ENCODE measurements at places on chromosomes 3 and 15.

GRCh38 chr3:72347819-72348319 lies 500.4 kb downstream of the SHQ1 start:
- DNase-seq = no peak

GRCh38 chr3:8767667-8768363 lies 1.6 kb downstream of the OXTR start:
- DNase-seq = no peak

DNA sequence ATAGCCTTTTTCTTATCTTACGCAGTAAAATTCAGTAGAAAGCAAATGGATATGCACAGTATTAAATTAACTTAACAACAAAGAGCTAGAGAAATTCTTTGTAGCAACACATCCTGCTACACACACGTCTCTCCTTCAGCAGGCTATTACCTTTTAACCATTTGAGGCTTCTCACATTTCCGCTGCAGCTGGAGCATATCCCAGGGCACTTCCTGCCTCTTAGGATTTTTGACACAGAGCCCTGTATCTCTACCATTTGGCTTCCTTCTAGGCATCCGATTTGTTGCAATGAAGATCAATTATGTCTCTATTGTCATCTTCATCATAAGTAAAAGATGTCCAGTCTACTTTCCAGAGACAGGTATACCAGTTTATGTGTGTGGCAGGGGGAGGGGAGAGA lies 292.4 kb upstream of the CBLB start:
- DNase-seq = no peak

- DNase-seq = no peak
Measured at GRCh38 chr15:94079968-94080367, 151.4 kb upstream of the MCTP2 start.

GRCh38 chr3:125214738-125215137 lies 2.2 kb upstream of the SLC12A8 start:
- DNase-seq = no peak

- no peak for DNase-seq
Measured at GRCh38 chr15:35393398-35393797, 152.6 kb downstream of the DPH6 start.

DNA sequence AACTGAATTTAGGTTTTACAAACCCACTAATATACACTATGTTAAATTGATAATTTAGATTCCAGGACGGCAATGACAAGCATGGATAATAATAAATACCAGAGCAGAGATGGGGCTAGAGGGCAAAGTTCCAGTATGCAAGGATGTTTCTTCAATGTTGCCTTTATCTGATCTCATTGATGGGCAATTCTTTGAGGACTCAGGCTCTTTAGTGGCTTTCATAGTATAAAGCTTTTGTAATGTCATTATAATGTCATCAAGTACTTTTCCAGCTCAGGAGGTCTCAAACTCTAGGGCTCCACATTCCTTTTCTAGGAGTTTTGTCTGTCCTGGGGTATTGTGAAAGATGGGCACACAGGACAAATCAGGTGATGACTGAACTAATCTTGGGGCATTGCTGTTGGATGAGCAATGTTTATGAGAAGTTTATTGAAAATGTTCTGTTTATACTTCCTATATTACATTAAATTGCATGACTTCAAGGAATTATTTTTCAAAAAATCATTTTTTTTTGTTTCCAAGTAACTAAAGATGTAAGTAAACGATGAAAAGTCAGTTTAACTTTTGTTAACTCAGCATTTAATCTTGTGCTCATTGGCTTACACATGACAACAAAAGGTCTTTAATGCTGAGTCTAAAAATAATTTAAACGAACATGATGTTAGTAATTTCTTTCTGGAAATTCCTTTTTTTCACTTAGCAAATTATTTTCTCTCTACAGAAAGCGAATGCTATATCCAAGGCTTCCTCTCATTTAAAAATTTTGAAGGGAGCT lies 116.4 kb downstream of the OXSM start:
- no peak for DNase-seq

DNA sequence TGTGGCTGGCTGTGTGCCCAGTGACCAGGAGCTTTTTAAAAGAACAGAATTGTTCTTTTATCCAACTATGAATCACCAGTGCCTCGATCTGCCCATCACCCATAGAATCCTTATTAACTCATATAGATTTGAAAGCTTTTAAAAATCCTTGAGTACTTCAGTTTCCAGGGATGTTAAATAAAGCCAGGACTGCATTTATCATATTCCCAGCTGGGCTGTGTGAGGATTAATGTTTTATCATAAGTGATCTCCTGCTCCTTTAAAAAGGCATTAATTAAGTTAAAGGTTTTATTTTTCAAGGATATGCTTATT lies 234.0 kb downstream of the MYRIP start:
- no peak for DNase-seq

DNA sequence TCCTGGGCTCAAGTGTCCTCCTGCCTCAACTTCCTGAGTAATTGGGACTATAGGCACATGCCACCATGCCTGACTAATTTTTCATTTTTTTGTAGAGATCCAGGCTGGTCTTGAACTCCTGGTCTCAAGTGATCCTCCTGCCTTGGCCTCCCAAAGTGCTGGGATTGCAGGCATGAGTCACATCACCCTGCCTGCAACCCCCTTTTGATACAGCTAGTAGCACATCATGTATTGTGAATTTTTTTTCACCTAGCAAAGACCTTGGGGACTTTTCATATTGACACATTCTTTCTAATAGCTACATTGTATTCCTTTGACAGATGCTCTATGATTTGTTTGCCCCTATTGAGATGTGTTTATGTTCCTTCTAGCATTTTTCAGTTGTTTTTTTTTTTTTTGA lies 14.2 kb downstream of the IRAK2 start:
- DNase-seq = no peak

GRCh38 chr15:65376767-65377104 lies 1.1 kb downstream of the IGDCC3 start:
- no peak for DNase-seq

DNA sequence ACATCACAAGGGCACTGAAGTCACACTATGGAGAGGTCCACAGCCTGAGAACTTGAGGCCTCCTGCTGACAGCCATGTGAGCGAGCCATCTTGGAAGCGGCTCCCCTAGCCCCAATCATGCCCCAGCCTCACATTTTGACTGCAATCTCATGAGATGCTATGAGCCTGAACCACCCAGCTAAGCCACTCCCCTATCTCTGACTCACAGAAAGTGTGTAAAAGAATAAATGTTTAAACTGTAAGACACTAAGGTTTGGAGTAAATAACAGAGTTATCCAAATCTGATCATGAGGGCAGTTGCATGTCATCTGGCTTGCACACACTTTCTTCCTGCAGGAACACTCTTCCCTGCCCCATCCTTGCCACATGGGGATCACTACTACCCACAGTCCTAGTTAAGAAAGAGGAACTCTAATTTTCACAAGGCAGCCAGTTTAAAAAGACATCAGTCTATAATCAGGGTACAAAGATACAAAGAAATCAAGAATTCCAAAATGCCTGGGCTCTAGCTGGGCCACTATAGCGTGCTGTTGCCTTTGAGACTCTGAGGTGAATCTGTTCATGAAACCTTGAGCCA lies 494.2 kb downstream of the FOXP1 start:
- no peak for DNase-seq

DNA sequence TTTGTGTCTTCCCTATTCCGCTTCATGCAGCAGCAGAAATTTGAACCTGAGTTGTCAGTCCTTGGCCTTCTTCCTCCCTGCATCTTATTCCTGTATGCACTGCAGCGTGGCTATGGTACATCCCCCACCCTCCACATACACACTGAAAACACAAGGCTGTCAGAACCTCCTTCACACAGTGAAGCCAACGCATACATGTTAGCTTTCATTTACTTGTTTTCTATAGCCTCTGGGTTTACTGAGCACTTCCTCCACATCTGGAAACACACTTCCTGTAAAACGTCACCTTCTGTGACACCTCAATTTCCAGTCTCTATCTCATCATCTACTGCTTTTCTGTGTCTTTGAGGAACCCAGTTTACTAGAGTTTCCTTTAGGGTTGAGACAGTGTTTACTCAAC lies 47.0 kb downstream of the SUSD5 start:
- no peak for DNase-seq

GRCh38 chr15:68314563-68314962 lies 37.0 kb downstream of the FEM1B start:
- no peak for DNase-seq

DNA sequence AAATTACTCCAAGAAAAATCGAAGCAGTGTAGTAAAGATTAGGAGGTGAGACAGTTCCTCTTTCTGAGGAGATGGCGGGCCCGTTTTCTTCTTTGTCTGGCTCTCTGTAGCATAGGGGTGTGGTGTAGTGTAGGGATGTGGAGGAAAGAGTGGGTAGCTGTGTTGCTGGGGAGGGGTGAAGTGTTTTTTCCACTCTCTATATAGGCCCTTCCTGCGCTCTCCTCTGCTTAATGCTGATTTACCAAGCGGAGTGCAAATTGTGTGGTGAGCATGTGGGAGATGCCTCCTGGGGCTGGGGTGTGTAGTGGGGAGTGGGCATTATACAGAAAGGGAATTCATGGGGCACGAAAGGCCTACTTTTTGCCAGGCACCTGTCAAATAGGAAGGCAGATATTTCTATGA lies 94.9 kb downstream of the ST6GAL1 start:
- DNase-seq = no peak

- no peak for DNase-seq
Measured at GRCh38 chr3:111476701-111477100, 65.3 kb upstream of the CD96 start.

GRCh38 chr3:62638316-62638715 lies 236.9 kb downstream of the CADPS start:
- DNase-seq = no peak

GRCh38 chr15:92696096-92696495 lies 40.5 kb upstream of the FAM174B start:
- DNase-seq = no peak

DNA sequence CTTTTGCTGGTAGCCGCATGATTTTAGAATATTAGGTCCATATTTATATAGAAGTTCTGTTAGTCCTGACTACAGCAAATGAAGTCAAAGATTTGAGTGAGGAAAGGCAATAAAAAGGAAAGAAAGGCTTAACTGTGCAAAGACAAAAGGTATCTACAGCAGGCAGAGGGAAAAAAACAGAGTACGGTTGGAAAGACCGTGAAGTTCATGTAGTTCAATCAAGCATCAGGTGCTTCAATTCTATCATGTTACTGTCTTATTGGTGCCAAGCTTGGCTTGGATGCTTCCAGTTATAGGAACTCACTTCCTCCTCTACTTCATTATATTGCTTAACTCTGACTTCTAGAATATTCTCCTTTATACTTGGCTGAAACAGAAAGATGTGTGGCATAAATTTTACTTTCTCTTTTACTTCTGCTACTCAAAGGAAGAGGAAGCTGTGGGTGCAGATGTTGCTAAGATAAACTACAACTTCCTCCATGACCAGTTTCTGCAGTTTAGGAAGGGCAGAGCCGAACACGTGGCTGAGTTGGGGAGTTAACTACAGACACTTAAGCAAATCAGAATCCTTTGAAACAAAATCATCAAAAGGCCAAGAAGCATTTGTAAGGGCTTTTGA lies 72.6 kb upstream of the ZBED2 start:
- DNase-seq = no peak

- DNase-seq = no peak
Measured at GRCh38 chr3:158713094-158713499, 19.2 kb downstream of the RARRES1 start.

DNA sequence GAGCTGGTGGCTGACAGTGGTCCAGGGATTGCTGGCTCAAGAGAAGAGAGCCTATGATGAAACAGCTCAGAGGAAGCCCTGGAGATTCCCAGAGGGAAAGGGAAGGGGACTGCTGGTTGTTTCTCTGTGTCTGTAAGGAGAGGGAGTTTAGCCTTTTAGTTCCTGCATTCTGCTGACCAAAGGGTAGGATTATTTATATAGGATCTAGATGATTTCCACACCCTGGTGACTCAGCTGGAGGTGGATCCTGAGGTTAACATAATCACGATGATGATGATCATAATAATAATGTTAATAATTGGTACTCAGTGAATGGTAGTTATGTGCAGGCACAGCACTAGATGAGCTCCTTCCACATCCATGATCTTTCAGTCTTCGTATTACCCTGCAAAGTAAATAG lies 144.9 kb downstream of the EPHB1 start:
- DNase-seq = no peak

DNA sequence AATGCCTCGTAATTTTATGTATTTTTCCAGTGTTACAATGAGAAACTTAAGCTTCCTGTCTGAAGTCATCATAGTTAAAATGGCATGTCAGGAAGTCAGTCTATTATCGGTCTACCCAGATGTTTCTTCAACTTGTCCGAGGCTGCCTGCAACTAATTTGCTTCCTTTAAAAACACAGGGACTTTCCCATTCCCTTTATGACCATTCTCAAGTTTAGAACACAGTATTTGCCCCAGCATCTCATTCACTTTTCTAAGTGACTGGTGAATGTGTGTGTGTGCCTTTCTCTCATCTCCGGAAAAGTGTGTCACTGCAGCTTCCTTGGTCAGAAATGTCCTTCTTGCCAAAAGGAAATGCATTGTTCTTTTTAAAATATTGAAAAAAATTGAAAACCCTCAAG lies 466.6 kb downstream of the RAP2B start:
- DNase-seq = no peak

DNA sequence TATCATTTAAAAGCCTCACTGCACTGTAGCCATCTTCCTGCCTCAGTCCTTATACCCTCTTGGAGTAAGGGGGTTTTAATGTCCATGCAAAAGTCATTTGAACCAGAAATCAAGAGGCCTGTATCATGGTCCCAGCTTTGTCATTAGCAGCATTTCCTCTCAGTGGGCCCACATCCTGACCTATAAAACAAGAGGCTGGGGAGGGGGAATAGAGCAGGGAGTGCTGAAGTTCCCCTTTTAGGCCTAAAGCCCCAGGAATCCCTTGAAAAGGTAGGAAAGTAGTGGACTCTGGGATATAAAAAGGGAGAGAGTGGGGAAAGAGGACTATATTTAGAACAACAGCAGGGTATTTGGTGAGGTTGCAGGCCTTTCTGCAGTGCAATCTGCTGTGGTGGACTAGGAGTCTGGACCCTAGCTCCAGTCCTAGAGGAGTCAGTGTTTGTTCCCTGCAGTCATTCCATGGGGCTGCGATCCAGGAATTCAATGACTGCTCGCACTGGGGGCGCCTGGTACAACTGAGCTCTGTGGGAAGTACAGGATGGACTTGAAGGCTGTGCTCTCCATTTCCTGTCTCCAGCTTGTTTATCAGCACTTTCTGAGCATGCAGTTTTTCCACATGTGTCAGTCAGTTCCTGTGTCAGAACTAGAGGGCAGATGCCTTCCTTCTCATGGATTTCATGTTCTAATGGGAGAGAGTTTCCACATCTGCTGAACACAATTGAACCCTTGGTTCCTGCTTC lies 46.8 kb downstream of the PDHB start:
- DNase-seq = no peak

DNA sequence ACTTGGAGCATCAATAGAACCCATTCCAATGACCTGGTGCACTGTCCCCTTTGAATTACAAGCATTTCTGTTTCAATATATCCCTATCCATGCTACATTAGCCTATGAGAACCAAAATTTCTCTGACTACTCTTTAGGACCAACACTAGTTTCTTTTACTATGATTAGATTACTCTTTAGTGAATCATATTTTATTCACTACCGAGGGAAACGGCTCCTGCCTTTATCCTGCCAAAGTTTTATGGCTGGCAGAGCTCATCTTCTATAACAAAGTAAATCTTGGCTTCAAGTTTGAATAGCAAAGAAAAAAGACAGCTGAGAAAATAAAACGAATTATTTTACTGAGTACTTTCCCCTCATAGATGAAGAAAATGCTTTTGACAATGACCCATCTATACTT lies 120.9 kb downstream of the SLC9A9 start:
- DNase-seq = no peak
